ENCODE measurements at places on chromosomes 3 and 15. TPM values are rescaled to one million over a fixed set of nuclear protein-coding genes. Genes with fewer than 3 reads are reported as not detected.

The ZNF660 gene
- total RNA-seq: 7.8 TPM

The ZDHHC23 gene
- total RNA-seq: 17.9 TPM

The SLC49A4 gene
- total RNA-seq: 8.5 TPM

The MAPK6 gene
- 82.2 TPM for total RNA-seq

The TEX55 gene
- not detected for total RNA-seq

The CFAP100 gene
- total RNA-seq: not detected

GRCh38 chr3:58792921-58793451 lies 126.4 kb upstream of the FAM3D start:
- DNase-seq: no peak

GRCh38 chr3:72665103-72665502 lies 183.1 kb downstream of the SHQ1 start:
- DNase-seq: no peak

GRCh38 chr3:197007953-197008352 lies 21.7 kb downstream of the MELTF start:
- no peak for DNase-seq

- DNase-seq: no peak
These were observed 48.7 kb downstream of the BFSP2 start for GRCh38 chr3:133448478-133449122.

DNA sequence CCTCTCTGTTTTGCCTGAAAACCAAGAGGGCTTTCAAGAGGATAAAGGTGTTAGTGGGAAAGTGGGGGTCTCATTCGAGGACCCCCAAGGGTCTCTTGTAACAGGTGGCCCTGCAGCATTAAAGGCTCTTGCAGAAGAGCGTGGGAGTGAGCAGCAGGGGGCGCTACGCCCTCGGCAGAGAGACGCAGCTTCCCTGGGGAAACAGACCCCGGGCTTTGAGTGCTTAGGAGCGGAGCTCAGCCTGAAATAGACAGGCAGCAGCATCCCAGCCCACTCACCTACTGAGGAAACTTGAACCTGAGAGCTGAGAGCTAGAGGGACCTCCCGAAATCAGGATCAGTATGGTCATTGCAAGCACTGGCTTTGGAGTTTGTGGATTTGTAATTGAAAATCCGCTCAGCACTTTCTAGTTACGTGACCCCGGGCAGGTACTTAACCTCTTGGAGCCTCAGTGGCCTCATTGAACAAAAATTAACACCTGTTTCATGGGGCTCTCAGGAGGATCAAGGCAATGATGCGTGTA lies 25.7 kb downstream of the RPLP1 start:
- peak; percentile 84 for DNase-seq
